ENCODE measurements at places on chromosomes 2 and 18.

- DNase-seq, result no peak
Measured at GRCh38 chr18:11821208-11821607, 30.0 kb upstream of the CHMP1B start.

GRCh38 chr2:236215761-236216333, 47.7 kb upstream of the GBX2 start:
- DNase-seq, result no peak

DNA sequence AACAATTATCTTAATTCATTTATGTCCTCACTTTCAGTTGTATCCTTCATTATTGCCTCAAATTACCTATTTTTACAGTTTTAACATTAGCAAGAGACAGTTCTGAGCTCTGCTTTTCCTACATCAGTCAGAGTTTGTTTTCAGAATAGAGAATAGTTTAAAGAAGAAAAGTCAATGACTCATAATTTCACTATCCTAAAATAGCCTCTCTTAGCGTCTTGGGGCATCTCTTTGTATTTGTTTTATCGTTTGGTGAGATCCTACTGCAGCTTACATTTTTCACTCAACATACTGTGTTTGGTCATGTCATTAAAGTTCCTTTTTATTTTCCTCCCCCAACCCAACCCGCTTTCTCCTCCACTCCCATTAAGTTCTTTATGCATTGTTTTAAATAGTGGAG, 3.8 kb downstream of the SEC11C start:
- no peak for DNase-seq

DNA sequence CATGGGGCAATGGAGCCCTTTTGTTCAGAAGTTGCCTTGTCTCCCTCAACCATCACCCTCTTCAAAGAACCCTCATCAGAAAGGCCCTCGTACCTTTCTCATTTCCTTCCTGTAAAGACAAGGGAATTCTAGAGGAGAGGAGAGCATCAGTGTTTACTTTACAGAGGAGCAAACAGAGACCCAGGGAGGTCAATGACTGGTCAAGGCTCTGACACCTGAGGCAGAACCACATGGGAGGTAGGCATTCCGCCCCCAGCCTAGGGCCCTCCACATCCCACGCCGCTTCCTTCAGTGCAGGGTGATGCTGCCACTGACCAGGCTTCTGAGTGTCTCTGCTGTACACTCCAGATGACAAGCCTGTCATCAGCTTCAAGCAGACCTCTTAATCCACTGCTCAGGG, 104.7 kb downstream of the NRP2 start:
- no peak for DNase-seq

DNA sequence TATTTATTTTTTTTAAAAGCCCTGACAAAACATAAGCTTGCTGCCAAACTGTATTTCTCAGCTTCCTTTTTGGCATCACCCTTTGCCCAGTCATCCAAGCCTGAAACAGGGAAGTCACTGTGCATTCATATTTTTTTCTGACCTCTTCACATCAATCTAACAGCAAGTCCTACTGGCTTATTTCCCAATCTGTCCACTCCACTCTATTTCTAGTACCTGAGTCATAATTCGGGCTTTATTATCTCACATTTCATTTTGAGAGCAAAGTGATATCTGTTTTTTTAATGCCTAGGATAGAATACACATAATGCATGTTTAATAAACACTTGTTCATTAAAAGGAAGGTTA, 5.1 kb downstream of the HNMT start:
- DNase-seq, result no peak

DNA sequence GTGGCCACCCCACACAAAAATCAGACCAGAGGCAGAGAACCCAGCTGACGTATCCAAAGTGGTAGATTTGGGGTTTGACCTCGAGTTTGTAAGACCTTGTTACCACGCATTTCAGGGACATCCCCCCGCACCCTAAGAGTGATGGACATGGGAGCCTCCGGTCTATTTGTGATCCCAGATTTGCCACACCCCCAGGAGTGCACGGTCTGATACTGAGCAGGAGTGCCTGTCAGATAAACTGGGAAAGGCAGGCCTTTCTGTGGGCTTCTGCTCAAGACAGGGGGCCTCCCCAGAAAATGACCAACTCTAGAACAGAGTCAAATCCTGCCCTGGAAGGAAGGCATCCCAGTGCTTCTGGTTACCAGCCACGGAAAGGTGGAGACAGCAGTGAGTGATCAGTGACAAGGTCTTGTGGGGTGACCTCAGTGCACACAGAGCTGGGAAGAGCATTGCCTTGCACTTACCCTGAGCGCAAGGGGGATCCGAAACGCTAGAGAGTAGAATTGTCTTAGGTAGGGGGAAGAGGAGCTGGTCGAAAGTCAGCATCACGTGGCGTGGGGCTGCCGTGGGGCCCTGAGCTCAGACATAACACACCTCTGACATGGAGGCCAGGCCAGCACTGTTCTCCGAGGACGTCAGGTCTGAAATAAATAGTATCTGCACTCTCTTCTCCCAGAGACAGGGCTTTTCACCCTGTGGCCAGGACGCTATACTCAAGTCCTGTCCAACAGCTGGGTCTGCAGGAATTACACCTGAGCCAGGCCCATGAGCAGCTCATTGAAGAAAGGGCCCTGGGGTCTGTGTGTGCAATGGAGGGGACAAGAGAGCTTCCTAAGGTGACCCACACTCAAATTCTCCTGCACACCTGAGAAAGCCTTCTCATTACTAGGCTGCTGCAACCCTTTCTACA, 242.4 kb upstream of the SALL3 start:
- no peak for DNase-seq

GRCh38 chr2:149544692-149545091, 42.9 kb downstream of the MMADHC start:
- DNase-seq, result no peak

DNA sequence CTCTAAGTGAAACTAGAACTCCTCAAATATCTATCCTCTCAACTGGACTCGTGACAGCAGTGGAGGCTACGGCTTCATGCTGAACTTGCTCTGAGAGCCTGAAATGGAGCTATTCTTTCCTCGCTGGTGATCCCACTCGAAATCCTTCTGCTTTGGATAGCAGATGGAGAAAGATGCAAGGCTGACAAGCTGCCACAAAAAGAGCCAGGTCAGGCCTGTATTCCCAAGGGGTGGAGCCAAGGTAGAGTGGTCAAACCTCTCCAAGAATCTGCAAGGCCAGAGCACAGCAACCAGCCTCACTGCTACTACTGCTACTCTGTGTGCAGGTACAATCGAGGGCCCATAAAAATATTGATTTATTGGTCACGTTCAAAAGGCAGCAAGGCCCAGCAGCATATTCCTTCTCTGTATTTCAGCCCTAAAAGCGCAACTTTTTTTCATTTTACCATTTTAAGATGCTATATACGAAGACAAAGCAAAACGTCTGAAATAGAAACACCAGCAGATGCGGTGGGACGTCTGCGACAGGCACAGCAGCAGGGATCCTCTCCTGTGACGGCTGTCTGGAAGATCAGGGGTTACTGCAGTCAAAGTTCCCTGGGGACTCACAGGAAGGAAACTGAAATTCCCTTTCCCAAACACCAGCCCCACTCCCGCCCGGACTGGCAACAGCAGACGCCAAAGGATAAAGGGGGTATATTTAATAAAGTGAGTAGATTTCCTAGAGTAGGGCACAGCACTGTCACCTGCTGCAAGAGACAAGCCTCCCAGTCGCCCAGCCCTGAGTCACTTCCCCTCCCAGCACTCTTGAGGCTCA, 2.4 kb downstream of the SPRED2 start:
- DNase-seq, result no peak

DNA sequence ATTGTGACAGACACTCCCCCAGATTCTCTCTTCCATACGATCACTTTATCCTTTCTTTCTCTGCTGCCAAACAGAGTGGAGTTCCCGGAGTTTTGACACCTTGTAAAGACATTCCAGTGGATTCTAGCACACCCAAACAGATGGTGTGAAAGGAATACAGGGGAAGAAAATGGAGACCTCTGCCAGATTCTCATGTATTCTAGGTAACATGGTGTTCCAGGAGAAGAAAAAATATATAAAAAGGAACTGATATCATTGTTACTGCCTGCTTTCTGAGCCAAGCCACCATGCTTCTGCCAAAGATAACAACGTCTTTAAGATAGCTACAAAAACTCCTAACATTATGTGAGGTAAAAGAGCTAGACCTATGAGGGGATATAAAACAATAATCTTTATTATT, 136.5 kb downstream of the TXNL1 start:
- DNase-seq, result no peak

DNA sequence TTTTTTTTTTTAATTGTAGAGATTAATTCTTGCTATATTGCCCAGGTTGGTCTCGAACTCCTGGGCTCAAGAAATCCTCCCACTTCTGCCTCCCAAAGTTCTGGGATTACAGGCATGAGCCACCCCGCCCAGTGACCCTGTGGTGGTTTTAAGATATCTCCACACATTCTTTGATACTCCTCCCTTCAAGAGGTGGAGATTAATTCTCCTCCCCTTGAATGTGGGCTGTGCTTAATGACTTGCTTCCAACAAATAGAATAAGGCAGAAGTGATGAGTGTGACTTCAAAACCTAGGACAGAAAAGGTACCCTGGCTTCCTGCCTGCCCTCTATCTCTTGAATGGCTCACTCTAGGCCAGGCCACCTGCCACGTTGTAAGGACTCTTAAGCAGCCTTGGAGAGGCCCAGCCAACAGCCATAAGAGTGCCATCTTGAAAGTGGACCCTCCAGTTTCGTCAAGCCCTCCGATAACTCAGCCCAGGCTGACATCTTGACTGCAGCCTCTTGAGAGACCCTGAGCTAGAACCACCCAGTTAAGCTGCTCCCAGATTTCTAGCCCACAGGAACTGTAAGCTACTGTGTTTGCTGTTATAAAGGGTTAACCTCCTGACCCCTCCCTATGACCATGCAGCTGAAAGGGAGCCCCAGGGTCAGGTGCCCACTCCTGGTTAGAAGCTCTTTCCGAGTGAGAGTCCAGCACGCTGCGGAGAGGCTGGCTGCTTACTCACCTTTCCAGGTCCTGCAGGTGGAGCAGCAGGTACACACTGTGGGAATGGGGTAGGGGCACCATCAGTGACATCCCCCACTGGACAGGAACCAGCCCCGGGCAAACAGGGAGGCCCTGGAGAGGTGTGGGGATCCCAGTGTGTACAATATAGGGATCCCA, 27.6 kb downstream of the MRPL35 start:
- DNase-seq, result no peak

DNA sequence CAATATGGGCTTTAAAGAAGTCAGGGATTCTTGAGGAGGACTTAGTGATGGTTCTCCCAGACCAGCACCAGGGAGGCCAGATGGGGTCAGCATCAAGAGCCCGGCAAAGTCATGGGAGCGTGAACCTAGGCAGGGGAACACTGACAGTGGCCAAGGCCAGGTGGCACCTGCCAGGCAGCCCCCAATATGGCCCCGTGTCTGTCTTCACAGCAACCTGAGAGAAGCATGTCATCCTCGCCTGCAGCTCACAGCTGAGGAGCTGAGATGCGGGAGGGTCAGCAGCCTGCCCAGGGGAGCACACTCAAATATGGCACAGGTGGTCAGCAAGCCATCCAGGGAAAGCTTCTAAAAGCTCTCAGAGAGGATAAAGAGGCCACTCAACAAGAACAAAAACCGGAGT, 105.7 kb upstream of the GPC1 start:
- no peak for DNase-seq

GRCh38 chr2:210252699-210253606, 27.7 kb upstream of the ACADL start:
- DNase-seq, result no peak

All from ELF-1 (cell line).